ENCODE measurements at places on chromosomes 1 and 21.

GRCh38 chr1:159175571-159175970 lies 4.2 kb downstream of the CADM3 start:
- no peak for DNase-seq

GRCh38 chr1:117363571-117364048 lies 3.6 kb upstream of the MAN1A2 start:
- no peak for DNase-seq

DNA sequence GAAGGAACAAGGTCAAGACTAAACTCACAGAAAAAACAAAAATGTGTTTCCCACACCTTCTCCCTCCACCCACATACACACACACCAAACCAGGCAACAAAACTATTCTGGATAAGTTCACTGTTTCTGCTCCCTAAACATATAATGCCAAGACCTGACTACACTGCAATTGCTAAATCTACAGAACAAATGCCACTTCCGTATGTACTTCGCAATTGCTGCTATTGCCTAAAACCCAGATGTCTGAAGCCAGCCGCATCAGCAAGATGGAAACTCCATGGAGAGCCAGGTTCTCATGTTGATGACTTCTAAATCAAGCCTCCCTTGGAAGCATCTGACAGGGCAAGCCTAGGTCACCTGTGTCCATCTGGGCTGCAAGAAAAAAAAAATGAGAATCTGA lies 8.3 kb upstream of the AIM2 start:
- DNase-seq: no peak

- DNase-seq: no peak
Observed at GRCh38 chr1:85283475-85284199, 7.2 kb upstream of the BCL10 start.

Data from CD4-positive, alpha-beta T cell treated with Interleukin-1 beta for 1 hour (primary cell).